ENCODE measurements at places on chromosomes 4 and X.

DNA sequence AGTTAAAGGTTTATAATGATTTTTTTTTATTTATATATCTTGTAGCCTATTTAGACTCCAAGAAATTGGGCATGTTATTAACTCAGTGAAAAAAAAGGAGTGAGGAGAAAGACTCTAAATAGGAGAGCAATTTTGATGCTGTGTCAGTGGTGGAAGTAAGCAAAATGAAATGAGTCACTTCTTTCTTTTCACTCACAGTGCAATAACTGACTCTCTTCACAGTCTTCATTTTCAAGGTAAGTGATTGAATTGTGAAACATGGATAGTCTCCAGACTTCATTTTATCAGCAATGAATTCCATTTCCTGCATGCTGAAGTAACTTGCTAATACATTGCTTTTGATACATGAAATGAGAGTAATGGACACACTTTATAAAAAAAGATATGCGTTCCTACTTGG lies 2271.5 kb downstream of the PCDH7 start:
- no peak for DNase-seq

GRCh38 chr4:129323658-129324057 lies 227.7 kb downstream of the C4orf33 start:
- DNase-seq, result no peak

GRCh38 chr4:4494882-4495281 lies 47.0 kb downstream of the STX18 start:
- DNase-seq, result no peak

DNA sequence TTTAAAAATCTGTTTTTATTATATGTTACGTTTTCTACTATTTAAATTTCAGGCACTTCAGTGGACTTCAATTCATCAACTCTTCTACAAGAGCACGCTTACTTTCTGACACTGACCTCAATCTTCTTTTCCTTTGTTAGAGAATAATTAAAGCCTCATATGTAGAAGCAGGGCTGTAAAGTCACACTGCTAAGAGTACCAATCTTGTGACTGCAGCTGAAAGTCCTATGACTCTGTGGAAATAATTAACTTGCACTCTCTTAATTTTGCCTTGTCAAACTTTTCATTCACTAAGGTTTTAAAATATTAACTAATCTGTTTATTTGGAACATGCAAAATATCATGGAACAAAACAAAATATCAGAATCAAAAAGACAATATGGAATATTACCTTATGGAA lies 498.1 kb downstream of the PCDH10 start:
- no peak for DNase-seq

DNA sequence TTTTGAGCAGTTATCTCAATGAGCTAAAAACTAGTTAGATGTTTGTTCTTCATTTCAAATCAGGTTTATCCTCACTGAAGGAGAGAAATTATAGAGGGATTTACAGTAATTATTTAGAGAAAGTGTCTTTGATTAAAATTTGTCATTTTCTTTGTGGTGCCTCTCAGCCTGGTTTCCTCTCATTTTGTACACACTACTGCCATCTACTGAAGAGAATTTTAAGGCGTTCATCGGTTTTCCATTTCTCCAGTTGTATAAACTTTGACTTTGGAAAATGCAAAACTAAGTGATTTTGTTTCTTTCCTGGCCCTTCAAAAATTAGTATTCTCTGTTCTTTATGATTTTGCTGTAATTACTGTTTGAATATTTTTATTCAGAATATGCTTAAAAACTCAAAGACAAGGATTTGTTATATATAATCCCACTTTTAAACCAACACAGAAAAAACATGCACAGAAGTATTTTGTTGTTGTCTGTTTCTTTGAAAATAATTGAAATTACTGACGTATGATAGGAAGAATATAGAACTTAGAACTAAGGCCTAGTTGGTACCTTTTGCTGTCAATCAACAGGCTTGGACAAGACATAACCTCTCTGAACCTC lies 34.4 kb upstream of the ANXA3 start:
- no peak for DNase-seq

DNA sequence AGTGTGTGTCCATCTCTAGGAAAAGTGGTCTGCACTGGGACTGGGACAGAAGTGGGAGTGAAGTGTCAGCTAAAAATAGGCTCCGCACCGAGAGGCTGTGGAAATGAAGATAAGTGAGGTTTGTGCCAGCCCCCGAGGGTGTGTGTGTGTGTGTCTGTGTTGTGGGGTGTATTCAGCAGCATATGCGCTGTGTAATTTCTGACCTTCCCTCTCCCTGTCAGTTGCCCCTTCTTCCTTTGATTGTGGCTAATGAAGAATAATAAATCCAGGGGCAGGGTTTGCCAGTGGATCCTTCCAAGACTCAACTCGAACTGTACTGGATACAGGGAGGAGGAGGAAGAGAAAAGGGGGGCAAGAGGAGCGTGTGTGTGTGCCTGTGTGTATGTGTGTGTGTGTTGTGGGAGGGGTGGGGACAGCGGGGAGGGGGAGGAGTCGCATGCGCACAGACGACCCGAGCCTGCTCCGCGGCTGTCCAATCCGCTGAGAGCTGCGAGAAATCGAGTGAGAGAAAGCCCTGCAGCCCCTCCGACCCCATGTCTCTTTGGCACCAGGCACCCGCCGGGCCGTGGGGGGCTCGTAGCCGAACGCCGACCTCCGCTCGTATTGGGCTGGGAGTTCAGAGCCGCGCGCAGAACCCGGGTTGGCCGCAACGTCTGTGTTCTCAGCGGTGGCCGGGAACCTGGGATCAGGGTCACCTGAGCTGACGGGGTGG lies 916 bp upstream of the POU4F2 start:
- peak; percentile 13 for DNase-seq

GRCh38 chr4:109846395-109847098 lies 1.4 kb upstream of the LRIT3 start:
- DNase-seq, result peak; percentile 24

DNA sequence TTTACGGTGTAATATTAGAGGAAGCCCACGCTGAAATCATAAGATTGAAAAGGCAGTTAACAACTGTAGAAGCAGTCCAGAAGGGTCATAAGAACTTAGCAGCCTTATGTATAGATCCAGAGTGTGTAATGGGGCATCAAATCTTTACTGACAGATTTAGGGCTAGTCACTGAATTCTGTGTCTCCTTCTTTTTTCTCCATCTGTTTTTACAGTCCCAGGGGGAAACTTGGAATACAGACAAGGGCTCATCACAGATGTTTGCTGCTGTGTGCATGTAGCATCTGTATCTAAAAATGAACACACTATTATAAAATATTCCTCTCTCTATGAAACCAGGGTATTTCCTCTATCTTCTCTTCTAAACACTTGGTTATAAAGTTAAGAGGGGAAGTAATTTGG lies 43.9 kb downstream of the CYSLTR1 start:
- DNase-seq, result no peak

- no peak for DNase-seq
Observed at GRCh38 chr4:53040459-53040815, 178.3 kb downstream of the RASL11B start.

- no peak for DNase-seq
Observed at GRCh38 chr4:184959786-184960185, 58.5 kb upstream of the HELT start.

- DNase-seq, result peak; percentile 56
Observed at GRCh38 chr4:37054531-37055077, 189.9 kb upstream of the NWD2 start.

- no peak for DNase-seq
Observed at GRCh38 chr4:152415980-152416379, 119.9 kb downstream of the FBXW7 start.

DNA sequence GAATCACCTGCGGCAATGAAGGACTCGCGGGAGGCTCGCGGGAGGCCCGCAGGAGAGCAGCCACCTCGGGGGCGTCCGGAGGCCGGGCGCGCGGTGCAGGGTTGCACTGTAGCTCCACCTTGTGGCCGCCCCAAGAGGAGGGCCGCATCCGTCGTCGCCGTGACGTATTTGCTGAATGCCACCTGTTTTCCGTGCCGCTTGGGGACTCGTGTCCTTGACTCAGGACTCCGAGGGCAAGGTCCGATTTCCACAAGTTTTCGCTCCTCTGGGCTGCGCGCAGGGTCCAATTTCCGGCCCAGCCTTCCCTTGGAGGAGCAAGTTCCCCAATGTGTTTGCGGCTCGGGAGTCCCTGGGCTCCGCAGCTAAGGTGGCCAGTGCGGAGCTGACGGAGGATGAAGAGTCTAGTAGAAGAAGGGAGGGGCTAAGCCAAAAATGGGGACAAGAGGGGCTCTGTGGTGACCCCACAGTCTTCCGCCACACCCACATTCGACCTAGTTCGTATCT lies 10.7 kb upstream of the DLG3 start:
- peak; percentile 96 for DNase-seq

DNA sequence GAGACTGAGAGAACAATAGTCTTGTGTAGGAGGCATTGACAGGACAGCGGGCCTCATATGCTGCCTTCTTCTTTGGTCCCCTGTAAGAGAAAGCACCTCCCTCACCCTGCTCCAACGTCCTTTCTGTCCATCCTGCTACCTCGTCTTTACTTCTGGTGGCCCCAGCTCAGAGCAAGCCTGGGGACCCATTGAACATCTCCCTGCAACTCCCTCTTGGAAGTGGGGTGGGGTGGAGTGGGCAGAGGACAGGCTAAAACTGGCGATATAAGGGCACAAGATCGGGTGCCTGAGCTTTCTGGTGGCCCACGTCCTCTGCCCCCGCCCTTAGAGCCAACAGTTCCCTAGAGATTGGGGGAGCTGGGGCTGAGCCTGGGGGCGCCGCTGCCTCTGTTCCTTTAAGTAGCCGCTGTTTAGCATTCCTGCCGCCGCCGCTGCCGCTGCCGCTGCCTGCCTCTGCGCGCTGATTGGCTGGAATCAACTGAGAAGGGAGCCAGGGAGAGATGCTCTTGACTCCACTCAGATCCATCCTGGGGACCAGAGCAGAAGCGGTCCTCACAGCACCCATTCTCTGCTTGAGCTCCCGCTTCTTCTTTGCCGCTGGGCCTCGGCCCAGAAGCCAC lies at the start of gene DLG3:
DLG3 (plus strand) TSS at position 510 of the 620 bp plus-strand sequence. CDS start 367 bp downstream, outside the sequence.
- DNase-seq, result peak; percentile 78

- DNase-seq, result no peak
Observed at GRCh38 chrX:143296521-143296920, 220.8 kb downstream of the SPANXN3 start.

- no peak for DNase-seq
Observed at GRCh38 chr4:113472864-113473263, 288.7 kb downstream of the CAMK2D start.

DNA sequence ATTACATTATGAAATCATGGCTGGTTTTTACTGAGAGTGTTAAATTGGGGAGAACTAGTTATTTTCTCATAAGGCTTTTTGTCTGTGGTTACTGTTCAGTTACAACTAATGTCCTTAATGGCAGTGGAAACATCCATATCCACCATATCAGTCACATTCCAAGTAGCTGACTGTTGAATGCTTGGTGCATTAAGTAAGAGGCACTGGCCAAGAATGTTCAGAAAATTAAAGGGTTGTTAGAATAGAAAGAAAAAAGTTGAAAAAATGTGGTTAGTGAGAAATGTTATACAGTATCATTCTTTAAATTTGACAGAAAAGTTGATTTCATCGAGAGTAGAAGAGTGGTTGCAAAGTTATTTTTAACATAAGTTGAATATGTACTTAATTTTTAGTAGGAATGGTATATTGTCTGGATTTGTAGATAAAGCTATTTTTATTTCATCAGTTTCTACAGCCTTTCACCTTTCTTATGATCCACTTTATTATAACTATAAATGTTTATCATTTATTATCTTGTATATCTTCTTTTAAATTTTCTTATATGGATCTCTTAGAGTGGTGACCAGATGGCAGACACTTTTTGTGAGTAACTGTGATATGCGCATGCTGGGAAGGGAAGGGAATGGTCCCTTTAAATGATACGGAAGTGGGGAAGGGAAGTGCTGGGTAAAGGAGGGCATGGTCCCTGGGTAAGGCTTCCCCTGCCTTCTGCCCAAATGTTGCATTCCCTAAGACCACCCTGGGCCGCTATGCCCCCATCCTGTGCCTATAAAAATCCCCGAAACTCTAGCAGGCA lies 2407.1 kb downstream of the ARAP2 start:
- DNase-seq, result no peak

All from ELF-1 (cell line).